H1 (cell line): ENCODE measurements at places on chromosomes 16 and 17.

- no peaks in the 10 kb centered on the region for H3K27me3 ChIP-seq
- H3K27ac ChIP-seq: no peak overlapping the region
- H3K4me3 ChIP-seq: no peak overlapping the region
- no peaks in the 10 kb centered on the region; the same call in 1 of the 2 replicates for H3K4me1 ChIP-seq
Observed at GRCh38 chr16:47779201-47780016, 318.3 kb downstream of the PHKB start.

- no peak overlapping the region for H3K27ac ChIP-seq
- H3K4me3 ChIP-seq: no peak overlapping the region
- 0 out of 2 replicates have a peak, but pooled peaks cover 1% of the 10 kb centered on the region for H3K4me1 ChIP-seq
- no peaks in the 10 kb centered on the region for H3K27me3 ChIP-seq
- no peaks in the 10 kb centered on the region for H3K36me3 ChIP-seq
Observed at GRCh38 chr16:20049831-20050230, 23.9 kb downstream of the GPR139 start.

DNA sequence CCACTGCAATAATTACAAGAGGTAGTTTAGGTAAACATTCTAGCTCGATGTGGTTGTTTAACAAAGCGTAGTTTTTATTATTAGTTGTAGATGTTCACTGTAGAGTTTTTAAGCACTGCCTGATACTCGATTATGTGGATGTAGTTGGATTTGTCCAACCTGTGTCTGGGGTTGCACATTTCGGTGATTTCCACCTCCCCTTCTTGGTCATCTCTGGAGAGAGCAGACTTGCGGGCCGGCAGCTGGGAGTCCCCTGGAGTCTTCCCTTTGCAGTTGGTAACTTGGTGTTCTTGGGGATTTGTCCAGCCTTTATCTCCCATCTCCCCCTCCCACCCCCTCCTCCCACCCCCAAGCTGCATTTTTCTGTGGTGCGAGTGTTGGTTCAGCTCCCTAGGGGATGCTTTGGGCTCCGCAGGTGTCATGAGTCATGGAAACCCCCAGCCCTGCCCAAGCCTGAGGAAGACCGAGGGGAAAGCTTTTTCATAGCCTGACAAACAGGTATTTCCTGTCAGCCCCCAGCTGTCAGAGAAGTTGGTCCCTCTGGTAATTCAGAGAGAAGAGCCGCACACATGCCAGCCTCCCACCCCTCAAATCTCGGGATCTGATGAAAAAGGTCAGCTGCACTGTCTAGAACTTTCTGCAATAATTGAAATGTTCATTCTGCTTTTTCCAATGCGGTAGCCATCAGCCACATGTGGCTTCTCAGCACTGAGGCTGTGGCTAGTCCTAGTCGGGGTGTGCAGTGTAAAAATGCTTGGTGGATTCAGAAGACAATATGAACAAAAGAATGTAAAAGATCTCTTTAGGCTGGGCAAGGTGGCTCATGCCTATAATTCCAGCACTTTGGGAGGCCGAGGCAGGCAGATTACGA lies 50.3 kb downstream of the KSR1 start:
- H3K4me3 ChIP-seq: no peak overlapping the region; the same call in 1 of the 2 replicates
- DNase-seq: no peak
- H3K36me3 ChIP-seq: no peaks in the 10 kb centered on the region
- H3K4me1 ChIP-seq: peaks cover 11% of the 10 kb centered on the region; the same call in 1 of the 2 replicates

- H3K4me3 ChIP-seq: peak overlapping the region; percentile 65
- no peak for DNase-seq
- H3K4me1 ChIP-seq: peaks cover 4% of the 10 kb centered on the region; the same call in 1 of the 2 replicates
- no peak overlapping the region for H3K27ac ChIP-seq
- peaks cover 22% of the 10 kb centered on the region for H3K27me3 ChIP-seq
Observed at GRCh38 chr16:3170440-3171180, 17.4 kb upstream of the OR1F1 start.

GRCh38 chr17:75612906-75613626 lies 20.2 kb upstream of the SMIM5 start:
- no peak for DNase-seq
- H3K36me3 ChIP-seq: no peaks in the 10 kb centered on the region
- no peak overlapping the region for H3K27ac ChIP-seq
- no peaks in the 10 kb centered on the region for H3K4me1 ChIP-seq

GRCh38 chr16:86510465-86511261 lies at the start of gene FOXF1:
Gene FOXF1 (plus strand): TSS chr16:86510527. CDS start chr16:86510570, 43 bp downstream.
- peak within 1 kb of the TSS; percentile 34 for H3K4me3 ChIP-seq
- no peak for DNase-seq
- H3K27me3 ChIP-seq: peaks cover 95% of the 10 kb centered on the region
- H3K4me1 ChIP-seq: peaks cover 3% of the 10 kb centered on the region
- no peak within 1 kb of the TSS for H3K27ac ChIP-seq
- H3K36me3 ChIP-seq: no peaks in the 10 kb centered on the region

GRCh38 chr17:53032861-53033271 lies 789.9 kb upstream of the KIF2B start:
- peaks cover 3% of the 10 kb centered on the region for H3K4me1 ChIP-seq
- no peak overlapping the region for H3K27ac ChIP-seq
- H3K27me3 ChIP-seq: no peaks in the 10 kb centered on the region
- H3K36me3 ChIP-seq: no peaks in the 10 kb centered on the region
- H3K4me3 ChIP-seq: no peak overlapping the region
- DNase-seq: peak; percentile 66

DNA sequence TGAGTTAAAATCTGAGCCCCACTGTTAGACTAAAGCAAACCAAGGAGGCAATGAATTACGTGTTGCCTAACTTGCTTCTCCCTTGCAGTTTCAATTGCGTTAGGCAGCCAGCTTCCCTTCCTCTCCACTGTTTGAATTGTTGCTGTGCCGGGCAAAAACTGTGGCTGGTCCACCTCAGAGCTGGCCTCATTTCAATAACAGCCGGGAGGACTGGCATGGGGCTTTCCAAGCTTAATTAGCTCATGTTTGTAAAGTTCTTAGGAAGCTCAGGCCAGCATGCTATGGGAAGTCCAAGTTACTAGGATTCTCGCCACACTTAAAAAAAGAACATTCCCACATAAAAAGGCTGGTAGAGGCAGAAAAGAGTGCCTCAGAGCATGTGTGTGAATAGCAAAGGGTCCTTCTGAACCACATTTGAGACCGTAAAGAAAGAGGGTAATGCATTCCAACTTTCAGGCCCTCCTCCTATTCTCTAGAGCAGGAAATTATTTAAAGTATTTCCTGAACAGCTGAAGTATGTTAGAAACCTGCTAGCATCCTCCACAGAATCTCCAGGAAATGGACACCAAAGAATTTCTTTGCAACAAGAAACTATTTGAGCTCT lies 79.0 kb upstream of the SMURF2 start:
- no peaks in the 10 kb centered on the region for H3K27me3 ChIP-seq
- H3K4me1 ChIP-seq: no peaks in the 10 kb centered on the region
- no peak overlapping the region for H3K27ac ChIP-seq

DNA sequence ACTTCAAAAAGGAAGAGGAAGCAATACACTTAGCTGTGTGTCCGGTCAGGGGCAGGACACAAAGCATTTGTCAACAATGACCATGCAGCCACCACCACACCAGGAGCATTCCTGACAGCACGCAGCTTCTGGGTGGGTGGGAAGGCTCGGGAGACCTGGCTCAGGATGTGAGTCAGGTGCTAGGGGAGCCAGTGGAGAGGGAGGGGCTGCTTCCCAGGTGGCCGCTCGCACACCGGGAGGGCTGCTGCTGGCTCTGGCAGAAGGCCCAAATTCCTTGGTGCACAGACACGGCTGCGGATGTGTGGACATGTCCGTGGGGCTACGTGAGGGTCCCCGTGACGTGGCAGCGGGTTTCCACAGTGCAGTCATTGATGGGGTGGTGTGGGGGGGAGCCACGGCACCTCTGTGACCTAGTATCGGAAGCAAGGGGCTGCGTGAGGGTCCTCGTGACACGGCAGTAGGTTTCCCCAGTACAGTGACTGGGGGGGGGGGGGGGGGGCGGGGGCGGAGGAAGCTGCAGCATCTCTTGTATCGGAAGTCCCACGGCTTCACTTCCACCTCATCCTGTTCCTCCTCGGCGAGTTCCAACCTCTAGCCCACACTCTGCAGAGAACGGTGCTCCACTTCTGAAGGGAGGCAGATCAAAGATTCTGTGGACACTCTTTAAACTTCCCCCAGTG lies 112.8 kb downstream of the ZNF778 start:
- no peaks in the 10 kb centered on the region for H3K27me3 ChIP-seq
- no peak for DNase-seq
- H3K27ac ChIP-seq: no peak overlapping the region
- peaks cover 5% of the 10 kb centered on the region for H3K4me1 ChIP-seq

- no peaks in the 10 kb centered on the region for H3K27me3 ChIP-seq
- no peak overlapping the region for H3K27ac ChIP-seq
- peaks cover 8% of the 10 kb centered on the region for H3K4me1 ChIP-seq
- no peak for DNase-seq
- no peaks in the 10 kb centered on the region for H3K36me3 ChIP-seq
- no peak overlapping the region for H3K4me3 ChIP-seq
Observed at GRCh38 chr17:62657690-62658089, 30.2 kb downstream of the MRC2 start.

GRCh38 chr17:55161935-55162555 lies 102.7 kb upstream of the HLF start:
- H3K4me3 ChIP-seq: no peak overlapping the region
- no peak for DNase-seq
- H3K4me1 ChIP-seq: no peaks in the 10 kb centered on the region
- no peaks in the 10 kb centered on the region for H3K36me3 ChIP-seq
- H3K27ac ChIP-seq: no peak overlapping the region; the same call in 1 of the 2 replicates

DNA sequence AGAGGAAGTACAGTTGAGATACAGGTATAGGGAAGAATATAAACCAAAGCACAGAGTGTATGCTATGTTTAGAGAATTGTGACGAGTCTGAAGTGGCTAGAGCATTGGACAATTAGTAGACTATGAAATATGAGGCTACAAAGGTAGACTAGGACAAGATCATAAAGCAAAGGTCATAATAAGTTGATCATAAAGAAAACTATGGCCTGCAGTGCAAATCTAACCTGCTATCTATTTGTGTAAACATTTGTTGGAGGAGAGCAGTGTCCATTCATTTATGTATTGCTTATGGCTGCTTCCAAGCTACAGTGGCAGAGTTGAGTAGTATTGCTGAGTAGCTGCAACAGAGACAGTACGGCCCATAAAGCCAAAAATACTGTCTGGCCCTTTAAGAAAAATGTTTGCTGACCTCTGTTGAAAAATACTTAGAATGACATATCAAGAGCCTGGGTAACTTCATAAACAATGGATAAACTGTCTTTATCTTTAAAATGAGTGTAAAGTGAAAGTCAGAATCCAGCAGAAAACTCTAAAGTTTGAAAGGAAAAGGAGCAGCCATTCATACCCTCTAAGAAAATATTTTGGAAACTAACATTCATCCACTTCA lies 14.5 kb upstream of the OR1E2 start:
- H3K4me1 ChIP-seq: no peaks in the 10 kb centered on the region
- H3K27me3 ChIP-seq: peaks cover 1% of the 10 kb centered on the region
- H3K4me3 ChIP-seq: no peak overlapping the region
- H3K36me3 ChIP-seq: no peaks in the 10 kb centered on the region

DNA sequence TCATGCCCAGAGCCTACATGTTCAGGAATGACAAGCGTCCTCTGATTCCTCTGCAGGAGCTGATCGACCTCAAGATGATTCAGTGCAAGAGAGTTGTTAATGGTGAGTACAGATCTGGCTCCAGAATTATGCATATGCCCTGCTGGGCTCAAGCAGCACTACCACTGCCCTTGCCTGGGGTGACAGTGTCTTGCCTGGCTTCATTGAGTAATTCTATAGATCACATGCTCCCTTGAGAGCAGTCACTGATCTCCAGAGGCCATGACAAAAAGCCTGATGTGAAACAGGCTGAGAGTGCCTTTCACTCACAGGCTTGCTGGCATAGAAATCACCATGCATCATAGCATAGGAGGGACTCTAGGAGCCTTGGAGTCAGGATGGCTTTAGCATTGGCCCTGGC lies 26.4 kb downstream of the DUS2 start:
- no peaks in the 10 kb centered on the region for H3K4me1 ChIP-seq
- H3K27ac ChIP-seq: no peak overlapping the region
- 0 out of 2 replicates have a peak, but pooled peaks cover 4% of the 10 kb centered on the region for H3K36me3 ChIP-seq
- H3K27me3 ChIP-seq: no peaks in the 10 kb centered on the region
- no peak for DNase-seq

DNA sequence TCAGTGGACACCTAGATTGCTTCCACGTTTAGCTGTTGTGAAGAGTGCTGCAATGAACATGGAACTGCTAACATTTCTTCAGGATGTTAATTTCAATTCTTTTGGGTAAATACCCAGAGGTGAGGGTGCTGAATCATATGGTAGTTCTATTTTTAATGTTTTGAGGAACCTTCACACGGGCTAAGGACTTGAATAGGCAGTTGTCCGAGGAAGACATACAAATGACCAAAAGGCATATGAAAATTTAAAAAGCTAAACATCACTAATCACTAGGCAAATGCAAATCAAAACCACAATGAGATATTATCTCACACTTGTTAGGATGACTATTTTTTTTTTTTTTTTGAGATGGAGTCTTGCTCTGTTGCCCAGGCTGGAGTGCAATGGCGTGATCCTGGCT lies 173.3 kb downstream of the PRKCB start:
- no peak overlapping the region for H3K27ac ChIP-seq
- no peak for DNase-seq
- H3K36me3 ChIP-seq: no peaks in the 10 kb centered on the region
- H3K27me3 ChIP-seq: no peaks in the 10 kb centered on the region
- H3K4me3 ChIP-seq: no peak overlapping the region

GRCh38 chr17:78044280-78044835 lies 84.2 kb downstream of the TMC6 start:
- H3K27ac ChIP-seq: no peak overlapping the region
- peaks cover 5% of the 10 kb centered on the region; the same call in 1 of the 2 replicates for H3K36me3 ChIP-seq
- no peak overlapping the region for H3K4me3 ChIP-seq
